ENCODE measurements at places on chromosomes 3 and 15.

GRCh38 chr15:64624242-64624641 is 151.1 kb downstream of the RBPMS2 start:
- DNase-seq: no peak

GRCh38 chr3:157081626-157082210 is 78.2 kb downstream of the CCNL1 start:
- peak; percentile 95 for DNase-seq

- DNase-seq: no peak
Observed at GRCh38 chr3:24936574-24936973, 441.9 kb upstream of the THRB start.

- DNase-seq: no peak
Observed at GRCh38 chr3:150059729-150060128, 89.0 kb upstream of the PFN2 start.

DNA sequence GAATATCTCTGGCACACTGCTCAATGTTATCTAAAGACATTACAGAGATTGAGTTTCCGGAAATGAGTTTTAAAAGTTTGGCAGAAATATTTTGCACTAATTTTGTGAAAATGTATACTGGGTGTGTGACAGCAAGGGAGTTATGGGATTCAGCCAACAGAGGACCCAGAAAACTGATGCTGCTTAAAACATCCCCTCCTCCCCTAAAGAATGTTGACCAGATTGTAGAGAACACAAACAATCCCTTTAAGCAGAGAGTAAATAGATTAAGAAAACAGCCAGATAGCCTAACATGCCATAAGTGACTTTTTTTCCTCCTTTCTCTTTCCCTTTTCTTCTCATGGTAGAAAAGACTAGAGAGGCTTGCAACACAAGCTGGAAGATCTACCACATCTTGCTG is 928.0 kb upstream of the ALCAM start:
- DNase-seq: no peak

DNA sequence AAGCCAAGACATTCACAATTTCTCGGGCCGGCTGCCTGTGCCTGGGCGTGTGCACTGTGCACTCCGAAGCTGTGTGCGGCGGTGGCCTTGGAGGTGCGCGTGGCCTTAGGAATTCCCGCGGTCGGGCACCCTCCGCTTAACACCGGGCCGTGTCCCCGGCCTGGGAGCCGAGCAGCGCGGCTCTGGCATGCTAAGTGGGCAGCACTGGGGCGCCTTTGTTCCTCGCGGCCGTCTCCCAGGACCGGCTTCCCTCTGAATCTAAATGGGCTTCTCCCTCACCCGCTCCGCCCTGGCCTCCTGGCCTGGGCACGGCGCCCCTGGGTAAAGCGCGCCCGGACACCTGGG is 498 bp upstream of the ARNT2 start:
- no peak for DNase-seq

DNA sequence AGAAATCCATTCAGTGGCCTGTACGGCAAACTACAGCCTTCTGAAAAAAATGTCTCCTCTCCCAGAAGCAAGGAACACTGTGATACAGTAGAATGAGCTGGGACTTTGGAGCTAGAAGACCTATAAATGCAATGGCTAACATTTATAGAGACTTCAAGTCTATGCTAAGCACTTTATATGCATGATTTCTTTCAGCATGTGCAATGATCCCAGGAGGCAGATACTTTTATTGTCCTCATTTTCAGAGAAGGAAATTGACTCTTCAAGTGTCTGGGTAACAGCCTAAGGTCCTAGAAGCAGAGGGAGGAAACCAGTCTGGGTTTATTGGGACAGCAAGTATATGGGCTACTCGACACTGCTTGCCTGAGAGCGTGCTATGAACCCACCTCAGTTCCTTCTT is 140.9 kb downstream of the ALDH1A2 start:
- DNase-seq: no peak

GRCh38 chr3:51519848-51520247 is 18.7 kb upstream of the RAD54L2 start:
- DNase-seq: no peak

- DNase-seq: peak; percentile 42
Observed at GRCh38 chr3:14145236-14145635, 20.4 kb downstream of the TMEM43 start.

- no peak for DNase-seq
Observed at GRCh38 chr3:105317841-105318240, 48.9 kb upstream of the ALCAM start.

DNA sequence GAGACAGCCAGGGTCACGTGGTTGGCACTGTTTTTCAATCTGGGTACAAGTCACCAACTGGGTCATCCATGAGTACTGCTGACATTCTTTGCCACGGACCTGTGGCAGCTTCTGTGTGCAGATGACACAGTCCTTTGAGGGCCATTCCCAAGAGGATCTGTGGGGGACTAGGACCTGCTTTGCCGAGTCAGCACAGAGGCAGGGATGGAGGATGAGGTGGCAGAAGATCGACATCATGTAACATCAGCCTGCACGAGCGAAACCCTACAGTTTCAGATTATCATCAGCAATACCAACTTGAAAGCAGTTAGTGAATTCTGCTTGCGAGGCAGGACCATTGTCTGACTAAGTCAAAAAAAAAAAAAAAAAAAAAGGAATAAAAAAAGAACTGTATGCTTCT is 227.7 kb downstream of the FOXP1 start:
- DNase-seq: no peak

DNA sequence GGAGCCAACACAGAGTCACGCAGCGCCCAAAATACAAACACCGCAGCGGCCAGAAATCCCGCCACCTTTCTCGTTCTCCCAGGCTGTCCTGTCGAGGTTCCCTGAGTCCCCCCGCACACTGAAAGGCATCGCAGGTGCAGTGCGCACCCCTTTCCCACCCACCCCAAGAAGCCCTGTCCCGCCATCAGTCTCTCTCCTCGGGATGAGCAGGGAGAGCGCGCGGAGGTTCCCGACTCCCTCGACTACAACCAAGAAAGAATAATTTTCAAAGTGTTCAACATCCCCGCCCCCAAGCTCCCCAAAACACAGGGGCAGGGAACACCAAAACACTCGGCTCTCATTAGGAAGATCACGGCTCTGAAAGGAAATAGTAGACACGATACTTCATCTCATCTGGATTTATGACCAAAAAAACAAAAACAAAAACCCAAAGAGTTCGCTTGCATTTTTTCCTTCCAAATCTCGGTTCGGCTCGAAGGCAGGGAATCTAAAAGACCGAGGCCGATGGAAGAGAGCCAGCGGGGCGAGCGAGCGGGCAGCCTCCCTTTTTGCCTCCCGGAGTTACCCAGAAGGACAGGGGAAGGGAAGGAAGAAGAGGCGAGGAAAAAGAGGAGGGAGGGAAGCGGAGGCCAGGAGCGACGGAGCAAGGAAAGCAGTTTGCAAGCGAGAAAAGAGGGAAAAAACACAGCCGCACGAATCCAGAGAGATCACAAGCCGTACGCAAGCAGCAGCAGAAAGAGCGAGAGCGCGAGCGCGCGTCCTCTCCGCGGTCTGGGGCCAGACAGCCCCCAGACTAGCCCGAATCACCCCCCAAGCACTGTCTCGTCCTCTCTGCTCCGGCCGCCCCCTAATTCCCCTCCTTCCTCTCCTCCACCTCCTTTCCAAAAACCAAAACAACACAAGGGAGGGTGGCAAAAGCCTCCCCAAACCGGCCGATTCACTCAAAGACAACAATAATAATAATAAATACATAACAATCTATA is 808 bp downstream of the BCL6 start:
- peak; percentile 53 for DNase-seq

- no peak for DNase-seq
Observed at GRCh38 chr3:183443395-183444385, 15.3 kb upstream of the MCF2L2 start.

DNA sequence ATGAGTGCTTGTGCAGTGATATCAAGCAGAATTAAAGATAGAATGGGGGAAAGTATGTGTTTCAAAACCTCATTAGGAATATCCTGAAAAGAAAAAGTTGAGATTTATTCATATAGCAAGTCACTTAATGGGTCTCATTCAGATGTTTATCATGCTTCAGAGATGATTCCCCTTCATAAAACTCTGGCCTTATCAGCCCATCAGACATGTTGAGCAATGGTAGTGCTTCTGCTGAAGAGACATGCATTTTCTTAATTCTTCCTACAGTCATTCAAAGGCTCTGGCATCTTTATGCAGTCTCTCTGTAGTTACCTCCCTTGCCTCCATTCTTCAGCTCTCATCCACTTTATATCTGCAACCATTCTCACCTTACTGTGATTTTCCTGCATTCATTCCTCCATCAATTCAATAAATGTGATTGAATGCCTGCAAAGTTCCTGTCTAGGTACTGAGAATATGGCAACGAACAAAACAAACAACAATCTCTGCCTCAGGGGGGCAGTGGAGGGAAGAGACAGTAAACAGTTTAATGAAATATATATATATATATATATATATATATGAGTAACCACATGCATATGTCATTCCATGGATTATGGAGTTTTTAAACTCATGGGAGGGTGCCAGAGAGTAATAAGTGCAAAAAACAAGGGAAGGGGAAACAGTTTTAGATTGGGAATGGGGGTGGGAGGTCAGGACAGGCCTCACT is 138.5 kb downstream of the NECTIN3 start:
- DNase-seq: peak; percentile 85

GRCh38 chr3:106326941-106327695 is 458.3 kb upstream of the CBLB start:
- peak; percentile 51 for DNase-seq

- no peak for DNase-seq
Observed at GRCh38 chr3:177174607-177175170, 22.6 kb downstream of the TBL1XR1 start.

DNA sequence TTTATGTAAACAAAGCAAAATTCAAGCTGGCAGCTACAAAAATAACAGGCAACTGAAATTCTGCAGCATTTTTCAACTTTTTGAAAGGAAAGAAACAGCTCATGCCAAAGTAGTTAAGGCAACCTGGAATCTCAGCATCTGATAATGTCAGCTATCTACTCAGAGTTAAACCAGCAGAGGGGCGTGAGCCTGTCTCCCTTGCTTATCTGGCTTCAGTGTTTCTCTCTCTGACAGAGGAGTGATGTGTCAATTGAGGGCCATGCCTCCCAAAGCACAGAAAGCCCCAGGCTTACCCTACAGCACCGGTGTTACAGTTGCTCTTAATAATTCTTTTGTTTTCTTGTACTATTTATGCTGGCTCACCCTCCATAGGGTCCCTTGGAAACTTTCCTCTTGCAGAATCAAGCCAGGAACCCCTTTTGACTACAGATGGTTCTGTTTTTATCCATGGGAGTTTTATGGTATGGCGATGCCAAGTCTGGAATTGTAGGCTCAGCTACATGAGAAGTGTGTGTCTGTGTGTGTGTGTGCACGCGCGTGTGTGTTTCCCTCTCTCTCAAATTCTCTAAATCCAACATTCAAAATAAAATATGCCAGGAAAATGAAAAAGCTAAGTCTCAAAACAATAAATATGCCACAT is 7.3 kb downstream of the TMEM212 start:
- no peak for DNase-seq

- no peak for DNase-seq
Observed at GRCh38 chr3:40129981-40130380, 179.5 kb upstream of the EIF1B start.

DNA sequence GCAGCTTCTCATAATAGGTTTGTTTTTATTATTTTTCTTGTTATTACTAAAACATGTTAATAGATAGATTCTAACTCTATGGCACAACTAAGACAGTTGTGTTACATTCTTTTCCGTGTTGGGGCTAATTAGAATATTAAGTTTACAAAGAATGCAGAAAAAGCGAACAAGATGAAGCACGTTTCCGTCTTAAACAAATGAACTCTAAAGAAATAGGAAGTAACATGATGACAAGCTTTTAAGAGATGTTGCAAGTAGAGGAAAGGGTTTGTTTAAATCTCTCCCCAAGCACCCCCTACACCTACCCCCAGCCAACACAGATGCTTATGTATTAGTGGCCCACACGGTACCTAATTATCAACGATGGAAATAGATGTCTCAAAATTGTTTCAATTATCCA is 207.1 kb downstream of the TP63 start:
- DNase-seq: no peak

GRCh38 chr3:127033171-127033570 is 50.3 kb downstream of the PLXNA1 start:
- DNase-seq: no peak

DNA sequence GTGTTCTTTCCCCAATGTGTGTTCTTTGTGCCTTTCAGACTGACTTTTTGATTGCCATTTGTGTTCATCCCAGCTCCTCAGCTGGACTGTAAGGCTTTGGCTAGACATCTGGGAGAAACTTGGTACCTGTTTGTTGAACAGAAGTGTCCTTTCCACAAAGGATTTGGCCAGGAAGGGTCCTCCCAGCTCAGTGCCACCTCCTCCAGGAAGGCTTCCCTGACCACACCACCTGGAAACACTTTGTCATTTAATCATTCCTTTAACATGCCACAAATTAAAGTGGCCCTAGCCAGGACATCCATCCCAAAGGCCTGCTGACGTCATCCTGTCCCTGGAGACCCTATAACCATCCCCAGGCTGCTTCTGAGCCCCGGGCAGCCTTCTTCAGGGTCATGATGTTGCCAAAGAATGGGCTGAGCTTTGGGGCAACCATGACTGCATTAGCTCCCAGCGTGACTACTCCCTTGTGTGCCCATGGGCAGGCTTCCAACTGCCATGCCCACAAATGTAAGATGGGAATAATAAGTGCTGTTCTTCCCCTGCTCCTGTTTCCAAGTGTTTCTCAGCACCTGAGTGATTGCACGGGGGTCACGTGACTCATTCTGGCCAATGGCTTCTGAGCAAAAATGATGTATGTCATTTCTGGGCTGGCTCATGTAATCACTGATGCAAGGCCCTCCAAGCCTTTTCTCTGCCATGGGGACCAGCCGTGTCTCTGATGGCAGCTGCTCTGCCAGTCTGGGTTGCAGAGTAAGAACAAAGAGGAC is 112.5 kb upstream of the SMAD3 start:
- no peak for DNase-seq

DNA sequence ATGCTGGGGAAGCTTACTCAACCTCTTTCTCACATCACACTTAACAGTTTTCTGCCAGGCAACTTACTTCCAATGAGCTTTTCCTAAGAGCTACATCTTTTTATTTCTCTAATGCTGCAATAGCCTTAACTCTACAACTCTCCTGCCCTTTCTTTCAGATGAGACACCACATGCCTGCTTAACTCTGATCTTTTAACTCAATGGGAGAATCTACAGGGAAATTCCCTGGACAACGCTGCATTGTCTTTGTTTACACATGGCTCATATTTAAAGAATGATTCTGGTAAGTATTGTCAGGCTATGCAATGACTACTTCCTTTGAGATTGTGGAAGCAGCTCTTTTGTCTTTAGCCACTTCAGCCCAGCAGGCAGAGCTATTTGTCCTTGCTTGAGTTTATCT is 353.1 kb upstream of the BCHE start:
- DNase-seq: no peak

DNA sequence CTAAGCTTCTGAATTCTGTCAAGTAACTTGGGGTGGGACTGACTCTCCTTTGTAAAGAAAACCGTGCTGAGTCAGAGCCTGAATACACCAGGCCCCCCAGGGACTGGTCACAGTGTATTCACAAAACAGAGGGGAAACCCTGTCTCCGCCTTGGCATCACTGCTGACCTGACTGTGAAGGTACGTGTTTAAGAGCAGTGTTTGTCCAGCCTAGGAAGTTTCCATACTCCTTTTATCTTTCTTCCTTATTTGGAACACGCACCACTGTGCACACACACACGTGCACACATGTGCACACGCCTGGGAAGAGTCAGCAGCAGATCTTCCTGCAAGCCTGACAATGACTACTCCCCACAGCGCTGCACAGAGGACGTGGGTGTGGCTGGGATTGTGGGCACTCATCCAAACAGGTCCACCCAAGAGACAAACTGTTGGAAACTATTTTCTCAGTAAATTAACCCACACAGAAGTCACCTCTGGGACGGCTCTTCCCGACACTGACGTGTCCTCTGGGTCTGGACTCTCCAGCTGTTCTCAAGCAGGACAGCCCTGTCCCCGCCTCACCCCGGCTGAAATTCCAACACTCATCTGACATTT is 87.7 kb downstream of the ATP10A start:
- peak; percentile 92 for DNase-seq
